GM12865 (cell line): ENCODE measurements at places on chromosomes 1 and 21.

DNA sequence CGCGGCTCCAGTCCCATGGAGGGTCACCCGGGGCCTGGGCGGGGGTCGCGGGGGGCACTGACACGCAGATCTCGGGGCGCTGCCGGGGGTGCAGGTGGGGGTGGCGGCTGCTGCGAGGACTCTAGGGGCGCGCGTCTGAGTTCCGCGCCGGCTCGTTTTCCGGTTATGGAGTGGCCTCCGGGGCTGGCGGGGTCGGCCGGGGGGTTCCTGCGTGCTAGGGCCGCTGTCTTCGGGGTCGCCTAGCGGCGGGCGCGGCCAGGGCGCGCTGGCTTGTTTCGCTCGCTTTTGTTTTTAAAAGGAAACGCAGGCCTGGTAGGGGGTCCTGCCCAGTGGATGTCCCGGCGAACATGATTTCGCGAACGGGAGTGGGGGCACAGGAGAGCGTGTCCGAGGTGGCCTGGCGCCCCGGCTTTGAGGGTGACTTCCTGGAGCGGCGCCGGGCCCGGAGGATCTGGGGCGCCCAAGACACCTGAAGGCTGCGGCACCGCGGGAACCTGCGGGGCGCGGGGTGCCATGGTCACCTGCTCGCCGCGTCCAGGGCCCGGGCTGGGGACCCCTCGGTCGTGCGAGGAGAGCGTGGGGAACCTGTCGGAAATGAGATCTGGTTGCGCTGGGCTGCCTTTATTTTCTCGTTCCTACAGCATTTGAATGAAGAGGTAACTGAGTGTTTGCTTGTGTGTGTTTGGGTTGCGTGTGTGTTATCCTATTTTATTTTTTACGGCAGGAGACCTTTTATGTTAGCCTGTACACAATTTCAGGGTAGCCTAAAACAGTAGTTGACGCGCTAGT lies 618 bp downstream of the ETS2 start:
- peak; percentile 26 for DNase-seq

- no peak for DNase-seq
These were observed 99.1 kb upstream of the CAMK1G start for GRCh38 chr1:209484429-209484828.

- no peak for DNase-seq
These were observed 210.6 kb downstream of the HLX start for GRCh38 chr1:221089803-221090202.

DNA sequence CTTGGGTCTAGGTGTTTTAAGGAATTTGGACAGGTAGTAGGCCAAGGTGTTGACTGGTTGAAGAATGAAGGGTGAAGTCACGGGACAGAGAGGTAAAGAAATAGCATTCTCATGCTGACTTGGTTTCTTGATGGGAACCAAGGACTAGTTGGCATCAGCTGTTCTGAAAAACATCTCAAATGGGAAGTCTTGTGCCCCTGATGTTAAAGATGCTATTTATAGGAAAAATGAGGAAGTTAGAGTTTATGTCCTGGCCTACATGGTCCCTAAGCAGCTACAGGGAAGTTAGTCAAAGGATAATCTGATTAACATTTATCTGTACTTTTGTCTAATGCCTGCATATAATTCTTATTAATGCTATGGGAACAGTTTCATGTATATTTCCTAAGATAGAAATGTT lies 262.4 kb downstream of the HHIPL2 start:
- no peak for DNase-seq

- peak; percentile 26 for DNase-seq
These were observed 1.5 kb downstream of the LYPLAL1 start for GRCh38 chr1:219175212-219175564.

GRCh38 chr1:233719655-233720341 lies 105.9 kb downstream of the KCNK1 start:
- no peak for DNase-seq

GRCh38 chr1:245419461-245419978 lies 264.7 kb downstream of the KIF26B start:
- DNase-seq: no peak

- no peak for DNase-seq
These were observed 106.2 kb downstream of the PLPPR4 start for GRCh38 chr1:99370476-99370875.

- no peak for DNase-seq
These were observed 12.7 kb downstream of the SIPA1L2 start for GRCh38 chr1:232617237-232617636.

- DNase-seq: peak; percentile 27
These were observed 166.4 kb downstream of the RUNX1 start for GRCh38 chr21:34882719-34883131.

DNA sequence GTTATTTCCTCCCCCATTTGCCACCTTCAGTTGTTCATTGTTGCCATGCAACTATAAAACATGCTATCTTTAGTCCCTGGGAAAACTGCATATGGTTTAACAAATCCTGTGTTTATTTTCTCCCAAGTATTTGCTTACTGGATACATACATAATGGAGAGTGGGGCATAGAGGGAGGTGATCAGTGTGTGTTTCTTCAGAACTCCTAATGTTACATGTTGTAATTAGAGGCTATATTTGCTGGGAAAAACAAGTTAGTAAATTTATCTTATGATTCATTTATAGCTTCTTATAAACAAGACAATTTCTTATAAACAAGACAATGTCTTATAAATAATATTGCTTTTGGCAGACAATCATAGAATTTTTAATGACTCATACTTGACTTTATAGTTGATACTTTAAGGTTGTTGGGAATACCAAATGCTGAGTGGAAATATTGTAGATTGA lies 7.3 kb upstream of the GIPC2 start:
- DNase-seq: no peak

DNA sequence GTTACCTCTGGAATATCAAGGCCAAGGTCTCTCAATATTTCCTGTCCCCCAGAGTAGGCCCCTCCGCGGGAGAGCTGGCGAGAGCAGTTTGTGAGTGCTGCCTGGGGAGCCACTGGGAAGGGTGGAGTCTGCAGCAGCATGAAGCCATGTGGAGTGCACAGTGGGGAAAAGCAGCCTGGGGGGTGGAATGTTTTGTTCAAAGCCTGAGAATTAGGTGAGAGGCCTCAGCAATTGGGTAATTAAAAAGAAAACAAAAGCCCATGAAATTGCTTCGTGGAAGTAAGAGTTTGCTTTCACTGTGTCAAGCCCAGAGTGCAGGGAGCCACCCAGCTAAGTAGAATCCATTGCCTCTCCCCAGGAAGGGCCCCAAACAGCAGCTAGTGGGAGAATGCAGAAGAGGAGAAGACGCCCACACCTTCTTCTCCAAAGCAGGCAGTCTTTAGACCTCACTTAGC lies 30.2 kb upstream of the DISC1 start:
- DNase-seq: no peak

GRCh38 chr1:78224246-78224785 lies 178.6 kb downstream of the GIPC2 start:
- no peak for DNase-seq

GRCh38 chr1:8823295-8823664 lies 5.8 kb upstream of the RERE start:
- no peak for DNase-seq

- no peak for DNase-seq
These were observed 12.2 kb upstream of the FASLG start for GRCh38 chr1:172646653-172647052.

- DNase-seq: no peak
These were observed 4.6 kb upstream of the DDOST start for GRCh38 chr1:20665726-20666125.

DNA sequence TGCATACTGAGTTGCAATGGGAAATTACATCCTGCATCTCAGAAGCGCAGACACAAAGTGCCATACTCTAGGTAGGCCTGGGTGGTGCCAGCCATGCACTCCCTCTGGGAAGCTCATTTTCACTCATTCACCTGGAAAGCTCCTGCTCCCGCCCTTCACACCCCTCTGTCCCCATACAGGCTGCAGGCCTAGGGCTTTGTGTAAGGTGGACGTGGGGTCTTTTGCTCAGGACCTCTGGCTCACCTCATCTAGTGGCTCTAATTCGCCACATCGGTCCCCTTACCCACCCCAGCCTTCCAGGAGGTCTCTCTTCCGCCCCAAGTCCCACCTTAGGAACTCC lies 751 bp downstream of the MRPS15 start:
- DNase-seq: no peak

DNA sequence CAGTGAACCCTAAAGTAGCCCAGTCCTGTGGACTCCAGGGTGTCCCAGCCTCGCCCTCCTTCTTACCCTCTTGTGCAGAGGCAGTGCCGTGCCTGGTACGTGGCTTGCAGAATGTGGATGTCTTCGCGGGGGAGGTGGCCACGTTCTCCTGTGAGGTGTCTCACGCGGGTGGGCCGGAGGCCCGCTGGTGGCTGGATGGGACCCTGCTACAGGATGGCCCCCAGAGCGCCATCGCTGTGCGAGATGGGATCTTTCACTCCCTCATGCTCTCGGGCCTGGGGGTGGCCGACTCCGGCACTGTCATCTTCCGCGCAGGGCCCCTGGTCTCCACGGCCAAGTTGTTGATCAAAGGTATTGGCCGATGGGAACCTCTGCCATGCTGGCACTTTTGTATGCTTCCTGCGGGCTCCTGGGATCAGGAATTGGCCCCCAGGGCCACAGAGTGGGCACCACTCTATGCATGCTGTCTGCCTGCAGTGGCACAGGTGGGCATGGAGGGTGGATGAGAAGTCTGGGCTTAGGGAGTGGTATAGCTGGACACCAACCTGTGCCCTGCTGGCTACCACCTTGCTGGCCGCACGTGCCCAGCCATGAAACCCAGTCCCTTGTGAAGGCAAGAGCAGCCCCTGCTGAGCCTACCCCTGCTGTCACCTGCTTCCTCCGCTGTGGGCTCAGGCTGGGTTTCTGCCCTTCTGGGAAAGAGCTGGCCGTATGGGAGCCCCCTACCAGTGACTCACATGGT lies 92.9 kb downstream of the TRIM11 start:
- no peak for DNase-seq

DNA sequence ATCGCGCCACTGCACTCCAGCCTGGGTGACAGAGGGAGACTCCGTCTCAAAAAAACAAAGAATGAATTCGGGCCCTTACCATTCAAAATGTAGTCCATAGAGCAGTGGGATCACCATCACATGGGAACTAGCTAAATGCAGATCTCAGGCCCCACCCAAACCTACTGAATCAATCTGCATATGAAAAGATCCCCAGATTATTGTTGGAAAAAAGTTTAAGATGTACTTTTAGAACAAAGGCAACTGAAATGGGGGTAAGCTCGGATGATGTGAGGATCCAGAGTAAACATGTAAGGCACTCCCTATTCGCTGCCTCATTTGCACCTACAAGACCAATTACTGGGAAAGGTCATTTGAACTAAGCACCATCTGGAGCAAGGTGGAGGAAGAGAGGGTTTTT lies 803 bp upstream of the FLAD1 start:
- no peak for DNase-seq

GRCh38 chr1:174949645-174950044 lies 50.1 kb upstream of the CACYBP start:
- DNase-seq: no peak

- no peak for DNase-seq
These were observed 79.5 kb upstream of the CD34 start for GRCh38 chr1:207990455-207990854.

DNA sequence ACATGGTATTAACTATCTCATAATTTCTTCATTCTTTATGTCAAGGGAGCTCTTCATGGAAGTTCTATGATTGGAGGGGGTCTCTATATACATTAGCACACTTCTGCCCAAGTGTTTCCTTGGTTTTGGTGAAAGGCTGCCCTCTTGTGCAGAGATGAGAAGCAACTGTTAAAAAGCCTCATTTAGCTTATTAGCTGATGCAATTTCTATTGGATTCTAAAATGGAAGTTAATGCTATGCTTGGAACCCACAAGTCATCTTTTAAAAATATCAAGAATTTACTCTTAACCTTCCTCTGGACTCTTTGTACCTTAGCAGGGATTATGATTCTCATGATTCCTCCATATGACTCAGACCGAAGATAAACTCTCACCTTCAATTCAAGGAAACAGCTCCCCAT lies 328.9 kb downstream of the PTBP2 start:
- peak; percentile 33 for DNase-seq

DNA sequence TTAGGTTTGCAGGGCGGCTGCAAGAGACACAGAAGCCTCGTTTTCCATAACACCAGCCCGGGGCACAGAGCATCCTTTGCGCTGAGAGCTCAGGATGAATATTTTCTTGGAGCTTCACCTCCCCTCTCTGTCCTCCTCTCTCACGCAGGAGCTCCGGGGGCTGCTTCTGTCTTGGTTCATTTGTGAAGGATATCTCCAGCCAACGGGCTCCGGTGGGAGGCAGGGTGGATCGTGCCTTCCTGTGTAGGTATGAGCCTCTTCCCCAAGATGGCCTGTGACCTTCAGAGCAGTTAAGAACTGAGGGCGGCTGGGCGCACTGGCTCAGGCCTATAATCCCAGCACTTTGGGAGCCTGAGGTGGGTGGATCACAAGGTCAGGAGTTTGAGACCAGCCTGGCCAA lies 319.0 kb upstream of the C1orf174 start:
- DNase-seq: no peak

DNA sequence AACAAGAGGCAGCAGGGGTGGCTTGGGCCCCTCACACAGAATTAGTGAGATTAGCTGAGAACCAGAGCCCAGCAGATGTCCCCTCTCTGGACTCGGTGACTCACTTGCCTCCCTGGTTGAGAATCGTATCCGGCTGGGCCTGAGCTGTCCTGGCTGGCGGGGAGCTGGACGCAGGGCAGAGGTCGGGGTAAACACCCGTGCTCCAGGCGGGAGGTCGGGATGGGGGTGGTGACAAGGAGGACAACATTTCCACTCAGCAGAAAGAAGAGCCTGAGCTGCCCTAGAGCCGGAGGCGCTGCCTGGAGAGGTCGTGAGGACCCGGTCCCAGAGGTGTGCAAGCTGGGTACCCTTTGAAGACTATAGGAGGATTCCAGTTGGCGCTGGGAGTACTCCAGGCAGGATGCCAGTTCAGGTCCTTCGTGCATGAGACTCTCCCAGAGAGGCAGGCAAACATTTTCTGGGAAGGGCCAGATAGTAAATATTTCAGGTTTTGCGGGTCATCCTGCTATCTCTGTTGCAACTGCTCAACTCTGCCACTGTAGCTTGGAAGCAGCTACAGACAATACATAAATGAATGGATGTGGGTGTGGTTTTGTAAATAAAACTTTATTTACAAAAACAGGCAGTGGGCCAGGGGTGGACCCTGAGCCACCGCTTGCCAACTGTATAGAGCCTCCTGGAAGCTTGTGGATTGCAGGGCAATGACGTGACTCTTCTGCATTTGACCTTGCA lies 116.8 kb upstream of the WNT4 start:
- DNase-seq: no peak

DNA sequence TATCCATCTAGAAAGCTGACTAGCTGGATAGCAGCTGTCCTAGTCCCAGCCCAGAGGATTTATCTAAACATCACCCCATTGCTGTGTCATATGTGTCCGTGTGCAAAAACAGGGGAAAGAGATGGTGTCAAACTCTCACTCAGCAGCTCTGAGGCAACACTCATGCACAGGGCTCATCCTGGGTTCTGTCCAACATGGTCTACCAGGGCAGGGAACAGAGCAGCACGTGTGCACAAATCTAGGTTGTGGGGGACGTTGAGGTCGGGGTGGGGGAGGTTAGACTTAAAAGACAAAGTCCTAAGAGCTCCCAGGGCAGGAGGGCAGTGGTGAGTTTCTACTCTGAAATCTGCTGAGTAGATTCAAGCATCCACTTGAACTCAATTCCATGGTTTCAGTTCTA lies 16.2 kb downstream of the PI4KB start:
- no peak for DNase-seq

GRCh38 chr1:45395051-45395450 lies 54.8 kb upstream of the MUTYH start:
- DNase-seq: no peak

- DNase-seq: no peak
These were observed 59.4 kb upstream of the CYP2J2 start for GRCh38 chr1:59985911-59986515.
